Nucleus accumbens (tissue), 56 donors: ENCODE measurements at places on chromosomes 1 and 21.

- DNase-seq: no peak
Measured at GRCh38 chr1:151760597-151761385, 2.5 kb downstream of the MRPL9 start.

- DNase-seq: no peak
Measured at GRCh38 chr1:108560189-108560873, 431 bp downstream of the EEIG2 start.

DNA sequence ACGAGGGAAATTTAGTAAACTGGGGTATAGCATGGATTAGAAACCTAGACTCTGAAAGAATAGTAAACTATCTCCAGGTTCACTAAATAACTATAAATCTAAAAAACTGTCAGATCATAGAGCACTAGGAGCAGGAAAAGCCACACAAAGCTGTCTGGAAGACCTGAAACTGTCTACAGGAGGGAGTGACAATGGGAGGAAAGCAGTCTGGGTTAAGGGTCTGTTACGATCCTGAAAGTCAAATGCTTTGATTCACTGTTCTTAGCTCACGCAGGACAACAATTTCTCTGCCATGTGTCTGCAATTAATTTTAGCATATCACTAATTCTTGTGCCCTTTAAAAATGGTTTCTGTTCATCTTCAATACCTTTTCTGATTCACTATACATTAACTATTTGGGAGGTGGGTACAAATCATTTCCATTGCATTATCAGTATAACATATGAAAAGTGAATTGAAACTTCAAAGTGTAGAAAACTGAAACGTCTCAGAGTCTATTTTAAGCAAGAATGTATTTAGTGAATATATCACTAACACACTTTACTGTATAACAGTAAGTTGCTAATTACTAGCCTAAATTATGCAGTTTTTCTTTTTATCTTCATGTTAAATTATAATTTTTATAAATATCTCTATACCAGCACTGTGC, 18.4 kb downstream of the CEP170 start:
- no peak for DNase-seq

- no peak for DNase-seq
Measured at GRCh38 chr1:22736501-22737080, 26.0 kb downstream of the EPHB2 start.

GRCh38 chr1:244011271-244011670, 39.8 kb upstream of the ZBTB18 start:
- DNase-seq: no peak

- DNase-seq: no peak
Measured at GRCh38 chr1:161962091-161962887, 61.4 kb downstream of the OLFML2B start.

DNA sequence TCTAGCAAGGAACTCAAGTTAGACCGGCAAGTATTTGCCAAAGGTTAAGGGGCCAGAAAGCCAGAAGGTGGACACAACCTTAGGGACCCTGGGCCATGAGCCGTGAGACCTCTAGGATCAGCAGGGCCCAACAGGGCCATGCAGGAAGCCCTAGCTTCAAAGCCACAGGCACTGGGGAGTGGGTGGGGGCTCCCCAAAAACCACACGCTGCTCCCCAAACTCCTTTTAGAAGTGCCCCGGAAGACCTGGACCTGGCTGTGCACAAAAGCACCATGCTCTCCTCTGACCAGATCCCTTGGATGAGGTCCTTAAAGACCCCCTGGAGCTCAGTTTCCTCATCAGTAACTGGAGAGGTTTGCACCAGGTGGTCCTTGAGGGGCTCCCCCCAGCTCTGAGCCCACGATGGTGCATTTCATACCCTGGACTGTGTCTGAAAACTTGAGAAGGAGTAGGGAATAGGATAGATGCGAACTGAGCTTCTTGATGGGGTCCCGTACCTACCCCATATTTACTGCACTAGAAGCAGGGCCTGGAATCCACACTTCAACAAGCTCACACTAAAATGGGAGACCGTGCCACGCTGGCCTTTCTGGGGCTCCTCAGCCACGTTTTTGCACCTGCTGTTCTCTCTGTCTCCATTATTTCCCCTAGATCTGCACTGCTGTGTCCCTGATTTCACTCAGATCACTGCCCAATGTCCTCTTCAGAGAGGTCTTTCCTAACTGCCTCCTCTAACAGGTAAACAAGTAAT, 40.6 kb upstream of the LBR start:
- no peak for DNase-seq

- no peak for DNase-seq
Measured at GRCh38 chr1:201261771-201262547, 21.3 kb upstream of the PKP1 start.

GRCh38 chr1:205065666-205066065, 18.6 kb downstream of the TMEM81 start:
- DNase-seq: no peak

DNA sequence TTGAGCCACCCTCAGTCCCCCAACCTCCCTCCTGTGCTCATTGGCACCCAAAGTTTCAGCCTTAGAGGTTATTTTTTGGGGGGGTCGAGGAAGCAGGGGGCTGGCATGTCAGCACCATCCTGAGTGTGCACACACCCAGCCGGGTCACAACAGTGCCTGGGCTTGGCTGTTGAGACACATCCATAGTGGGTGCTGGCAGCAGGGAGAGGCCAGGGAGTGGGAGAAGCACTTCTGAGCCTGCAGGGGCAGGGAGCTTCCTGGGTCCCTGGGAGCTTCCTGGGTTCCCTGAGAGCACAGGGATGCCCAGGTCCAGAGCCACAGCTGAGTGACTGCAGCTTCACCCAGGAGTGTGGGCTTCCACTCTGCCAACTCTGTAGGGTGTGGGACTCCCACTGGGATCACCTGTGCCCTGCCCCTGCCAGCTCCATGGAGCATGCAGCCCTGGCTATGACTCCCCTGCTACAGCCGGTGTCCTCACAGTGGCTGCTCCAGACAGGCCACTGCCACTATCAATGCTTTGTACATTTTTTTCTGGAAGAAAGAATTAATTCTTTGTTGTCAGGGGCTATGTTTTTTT, 240.4 kb downstream of the PTGER3 start:
- DNase-seq: no peak

GRCh38 chr1:59089036-59089798, 207.7 kb upstream of the FGGY start:
- DNase-seq: no peak

DNA sequence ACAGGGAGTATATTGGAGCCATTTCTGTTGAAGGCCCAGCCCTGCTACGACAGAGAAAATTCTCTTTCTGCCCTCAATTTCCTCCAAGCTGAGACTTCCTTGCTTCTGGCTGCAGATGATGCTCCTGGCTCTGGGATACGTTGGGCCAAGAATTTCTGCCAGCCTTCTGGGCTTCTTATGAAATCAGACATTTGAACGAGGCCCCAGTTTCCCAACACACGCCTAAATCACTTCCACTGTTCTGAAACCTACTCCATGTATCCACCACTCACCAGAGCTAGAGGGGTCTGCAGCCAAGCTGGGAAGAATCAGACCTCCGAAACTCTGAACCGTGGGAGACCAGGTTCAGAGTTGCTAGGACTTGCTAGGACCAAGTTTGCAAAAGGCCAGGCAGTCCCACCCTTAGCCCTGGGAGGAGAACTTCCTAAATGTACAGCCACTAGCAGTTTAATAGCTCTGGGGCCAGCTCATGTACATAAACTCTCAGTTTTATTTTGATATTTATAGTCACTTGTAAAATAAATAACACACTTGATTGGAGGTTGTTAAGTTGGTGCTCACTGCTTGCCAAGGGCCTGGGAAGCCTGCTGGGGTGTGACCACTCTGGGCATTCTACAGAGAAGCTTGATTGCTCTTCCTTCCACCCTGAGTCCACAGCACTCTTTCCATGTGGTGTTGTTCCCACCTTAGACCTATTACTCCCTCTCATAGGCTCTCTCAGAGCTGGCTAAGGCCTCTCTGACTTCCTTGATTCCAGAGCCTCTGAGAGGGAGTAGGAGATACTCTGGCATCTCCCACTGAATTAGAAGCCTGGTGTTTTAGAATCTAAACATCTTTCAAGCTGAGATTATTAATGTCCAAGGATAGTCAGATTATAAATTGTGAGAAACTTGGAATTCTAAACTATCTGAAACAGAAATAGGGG, 83.4 kb upstream of the TRABD2B start:
- DNase-seq: no peak

- DNase-seq: no peak
Measured at GRCh38 chr21:42621166-42621818, 32.1 kb upstream of the PDE9A start.

DNA sequence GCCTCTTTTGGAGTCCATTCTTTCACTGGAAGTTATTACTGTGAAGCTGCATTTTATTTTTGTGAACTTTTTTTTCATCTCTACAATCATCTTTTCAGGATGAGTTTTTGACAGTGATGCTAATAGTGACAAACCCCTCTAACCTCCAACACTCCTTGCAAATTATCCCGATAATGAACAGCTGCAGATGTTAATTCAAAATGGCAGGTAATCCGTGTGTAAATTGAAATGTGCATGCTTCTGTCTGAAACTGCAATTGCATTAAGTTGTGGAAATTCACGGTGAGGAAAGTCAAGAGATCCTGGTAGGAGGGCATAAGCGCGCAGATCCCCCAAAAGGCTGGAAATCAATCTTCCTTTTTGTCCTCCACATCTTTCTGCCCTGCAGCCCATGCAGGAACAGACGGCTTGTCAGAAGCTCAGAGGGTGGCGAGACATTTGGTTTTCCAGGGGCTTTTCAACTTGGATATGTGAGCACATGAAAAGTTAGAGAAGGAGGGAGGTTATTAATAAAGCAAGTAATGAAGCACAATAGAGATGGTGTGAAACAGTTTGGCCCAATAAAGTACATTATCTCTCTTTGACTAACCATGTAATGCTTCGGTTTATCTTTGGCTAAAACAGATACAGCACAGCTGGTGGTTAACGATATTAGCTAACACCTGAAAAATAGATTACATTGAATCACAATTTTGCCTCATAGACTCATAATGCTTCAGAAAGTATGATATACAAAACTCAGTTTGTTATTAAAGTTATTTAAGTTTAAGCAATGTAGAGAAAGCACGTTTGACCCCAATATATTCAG, 143.5 kb upstream of the COA6 start:
- DNase-seq: no peak

DNA sequence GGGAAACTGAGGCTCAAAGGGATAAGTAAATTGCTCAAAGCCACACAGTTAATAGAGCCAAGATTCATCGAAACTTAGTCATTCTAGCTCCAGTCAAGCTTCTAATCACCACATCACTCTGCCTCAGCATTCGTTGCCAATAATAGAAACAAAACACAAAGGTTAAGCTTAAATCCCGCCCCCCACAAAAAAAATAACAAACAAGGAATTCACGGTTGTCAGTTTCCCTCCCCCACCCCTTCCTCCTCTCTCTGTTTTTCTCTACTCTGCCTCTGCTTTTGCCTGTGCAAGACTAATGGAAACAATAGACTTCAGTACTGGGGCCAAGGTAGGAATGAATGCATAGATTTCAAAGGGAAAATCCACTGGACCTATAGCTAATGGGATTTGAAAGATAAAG, 70.7 kb upstream of the ZNF644 start:
- no peak for DNase-seq

DNA sequence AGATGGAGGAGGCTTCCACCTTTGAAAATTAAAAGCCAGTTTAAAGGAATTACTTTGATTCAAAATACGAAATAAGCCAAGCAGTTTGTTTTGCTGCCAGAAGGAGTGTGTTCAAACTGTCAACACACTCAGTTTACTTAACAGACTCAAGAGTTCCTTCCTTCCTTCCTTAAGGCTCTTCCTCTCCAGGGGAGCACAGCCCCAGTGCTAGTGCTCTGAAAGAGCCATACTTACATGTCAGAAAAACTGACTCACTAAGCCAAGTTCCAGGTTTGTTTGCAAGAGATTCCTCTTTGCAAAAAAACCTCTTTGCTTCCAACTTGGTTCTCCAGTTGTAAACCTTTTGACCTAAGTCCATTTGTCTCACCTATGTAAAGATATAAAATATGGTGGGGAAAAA, 14.3 kb downstream of the SETD4 start:
- DNase-seq: no peak

DNA sequence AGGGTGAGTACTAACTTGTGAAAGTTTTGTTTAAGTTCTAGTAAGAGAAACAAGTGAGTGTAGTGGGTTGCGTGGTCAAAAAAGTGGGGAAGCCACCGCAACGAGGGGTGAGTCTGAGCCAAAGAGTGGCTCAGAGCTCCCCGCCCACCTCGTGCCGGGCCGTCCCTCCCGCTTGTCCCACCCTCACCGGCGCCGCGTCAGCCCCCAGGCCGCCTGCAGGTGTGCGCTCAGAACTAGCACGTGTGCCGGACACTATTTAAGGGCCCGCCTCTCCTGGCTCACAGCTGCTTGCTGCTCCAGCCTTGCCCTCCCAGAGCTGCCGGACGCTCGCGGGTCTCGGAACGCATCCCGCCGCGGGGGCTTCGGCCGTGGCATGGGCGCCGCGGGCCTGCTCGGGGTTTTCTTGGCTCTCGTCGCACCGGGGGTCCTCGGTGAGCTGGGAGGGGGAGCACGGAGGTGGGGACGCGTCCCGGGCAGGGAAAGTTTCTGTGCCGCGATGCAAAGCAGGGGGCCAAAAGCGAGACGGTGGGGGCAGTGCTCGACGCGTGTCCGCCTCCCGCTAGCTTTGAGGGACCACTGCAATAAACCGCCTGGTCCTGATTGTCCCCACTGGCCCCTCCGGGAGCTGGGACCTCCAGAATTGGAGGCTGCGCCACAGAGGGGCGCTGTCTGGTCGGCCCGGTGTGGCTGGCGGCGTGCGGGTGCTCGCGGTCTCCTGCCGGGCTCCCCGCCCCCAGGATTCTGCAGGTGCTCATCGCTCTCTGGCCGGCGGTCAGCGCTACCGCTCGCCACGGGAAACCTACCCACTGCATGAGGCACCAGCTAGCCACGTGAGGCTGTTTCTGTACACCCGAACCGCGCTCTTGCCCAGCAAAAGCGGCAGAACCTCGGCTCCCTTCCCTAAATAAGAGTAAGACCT, at the start of gene CR2:
CR2 (plus strand) TSS at position 283 of the 919 bp plus-strand sequence; CDS start at position 374, 91 bp downstream.
- no peak for DNase-seq

- DNase-seq: no peak
Measured at GRCh38 chr1:184027826-184028695, 9.5 kb downstream of the COLGALT2 start.

- DNase-seq: no peak
Measured at GRCh38 chr1:3018576-3018975, 2.7 kb upstream of the ACTRT2 start.

DNA sequence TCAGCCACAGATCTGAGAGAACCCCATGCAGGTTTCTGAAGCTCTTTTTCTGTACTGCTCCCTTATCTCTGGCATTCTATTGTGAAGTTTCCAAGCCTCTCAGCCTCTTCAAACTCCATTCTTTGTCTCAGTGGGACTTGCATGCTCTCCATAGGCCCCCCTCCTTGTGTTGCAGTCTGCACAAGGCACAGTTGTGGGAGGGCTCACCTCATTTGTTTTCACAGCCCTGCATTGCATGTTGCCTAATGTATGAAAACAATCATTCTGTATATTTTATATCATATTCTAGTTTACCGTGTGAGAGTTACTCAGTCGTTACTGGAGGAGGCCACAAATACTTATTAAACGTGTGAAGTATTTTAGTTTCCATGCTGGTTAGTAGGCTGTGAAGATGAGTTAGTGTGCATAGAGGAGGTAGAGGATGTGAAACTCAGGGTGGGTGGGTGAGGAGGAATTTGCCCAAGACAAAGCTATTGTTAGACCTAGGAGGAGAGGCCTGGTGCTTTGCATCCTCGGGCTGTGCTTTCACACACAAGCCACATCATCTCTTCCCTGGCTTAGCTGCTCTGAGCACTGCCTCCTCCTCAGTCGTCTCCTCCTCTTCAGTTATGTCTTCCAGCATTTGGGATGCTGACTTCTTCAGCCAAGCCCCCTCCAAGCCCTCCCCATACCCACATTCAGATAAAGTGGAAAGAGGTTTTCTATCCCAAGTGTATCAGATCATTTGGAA, 7.8 kb upstream of the CHI3L2 start:
- DNase-seq: no peak

GRCh38 chr1:3107201-3107600, 38.2 kb downstream of the PRDM16 start:
- no peak for DNase-seq
